ENCODE measurements at places on chromosomes 4 and X.
A peak's percentile ranks its signal among the peaks of the same experiment; 100 is the strongest.

DNA sequence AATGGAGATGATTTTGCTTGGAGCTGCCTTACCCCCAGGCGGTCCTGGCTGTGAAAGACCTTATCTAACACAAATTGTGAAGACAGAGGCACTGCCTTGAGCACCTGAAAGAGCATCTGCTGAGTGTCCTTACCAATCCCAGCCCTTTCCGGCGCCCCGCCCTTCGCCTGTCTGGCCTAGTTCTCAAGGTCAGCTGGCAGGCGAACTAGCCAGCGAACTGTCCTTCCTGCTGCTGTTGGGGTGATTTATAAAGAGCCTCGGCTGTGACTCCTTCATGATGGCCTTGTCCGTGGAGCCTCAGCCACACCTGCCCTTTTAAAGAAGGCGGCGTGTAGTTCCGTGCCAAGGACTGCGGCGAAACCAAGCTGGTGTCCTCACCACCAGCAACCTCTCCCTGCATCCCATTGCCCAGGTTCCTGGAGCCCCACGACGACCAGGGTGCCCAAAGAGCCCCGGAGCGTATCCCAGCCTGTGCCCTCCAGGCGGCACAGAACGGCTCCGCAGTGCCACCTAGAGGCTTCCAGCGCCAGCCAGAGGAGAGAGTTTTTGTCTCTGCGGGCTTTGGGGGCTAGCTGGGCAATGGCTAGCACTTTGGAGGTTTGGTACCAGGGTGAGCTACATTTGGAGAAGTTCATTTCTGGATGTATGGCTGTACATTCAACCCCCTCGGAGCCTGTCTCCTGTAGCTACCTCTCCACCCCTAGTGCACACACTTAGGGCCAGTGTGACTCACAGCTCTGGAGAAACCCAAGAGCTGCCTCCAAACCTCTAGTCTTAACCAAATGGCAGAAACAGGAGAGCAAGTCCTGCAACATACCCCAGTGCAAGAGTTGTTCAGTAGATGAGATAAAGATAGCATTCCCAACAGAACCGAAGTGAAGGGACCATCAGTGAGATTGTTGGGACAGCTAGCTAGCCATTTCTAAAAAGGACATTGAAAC lies 36.8 kb upstream of the VMA21 start:
- no peak for DNase-seq

GRCh38 chr4:159209249-159209648 lies 106.4 kb downstream of the RAPGEF2 start:
- DNase-seq = no peak

DNA sequence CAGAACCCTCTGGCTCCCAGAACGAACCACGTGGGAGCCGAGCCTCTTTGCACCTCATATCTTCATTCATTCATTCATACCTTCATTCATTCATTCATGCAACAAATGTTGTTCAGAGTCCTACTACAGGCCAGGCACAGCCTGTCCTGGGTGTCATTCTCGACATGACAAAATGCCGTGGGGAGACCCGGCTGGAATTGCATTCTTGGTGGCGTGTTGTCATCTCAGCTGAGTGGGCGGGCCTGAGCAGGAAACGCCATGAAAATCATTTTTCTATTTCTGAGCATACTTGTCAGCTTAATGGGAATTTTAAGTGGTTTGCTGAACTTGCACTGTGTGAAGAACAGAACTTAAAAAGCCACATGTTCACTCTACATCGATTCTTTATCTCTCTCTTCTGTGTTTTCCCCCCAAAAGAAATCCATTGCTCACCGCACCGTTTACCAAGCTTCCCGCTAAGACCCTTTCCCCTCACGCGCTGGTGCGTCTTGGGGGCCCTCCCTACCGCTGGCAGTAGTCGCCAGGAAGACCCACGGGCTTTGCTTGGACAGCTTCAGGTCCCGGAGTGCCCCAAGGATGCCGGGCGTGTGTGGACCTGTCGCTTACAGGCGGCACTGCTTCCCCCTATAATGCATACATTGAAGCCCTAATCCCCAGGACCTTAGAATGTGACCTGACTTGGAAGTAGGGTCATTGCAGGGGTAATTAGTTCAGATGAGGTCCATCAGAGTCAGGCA lies 41.6 kb upstream of the HMX1 start:
- no peak for DNase-seq

GRCh38 chr4:173074501-173074946 lies 94.1 kb upstream of the GALNT7 start:
- peak; percentile 86 for DNase-seq

GRCh38 chrX:56762220-56762619 lies 33.2 kb downstream of the NBDY start:
- DNase-seq = no peak

DNA sequence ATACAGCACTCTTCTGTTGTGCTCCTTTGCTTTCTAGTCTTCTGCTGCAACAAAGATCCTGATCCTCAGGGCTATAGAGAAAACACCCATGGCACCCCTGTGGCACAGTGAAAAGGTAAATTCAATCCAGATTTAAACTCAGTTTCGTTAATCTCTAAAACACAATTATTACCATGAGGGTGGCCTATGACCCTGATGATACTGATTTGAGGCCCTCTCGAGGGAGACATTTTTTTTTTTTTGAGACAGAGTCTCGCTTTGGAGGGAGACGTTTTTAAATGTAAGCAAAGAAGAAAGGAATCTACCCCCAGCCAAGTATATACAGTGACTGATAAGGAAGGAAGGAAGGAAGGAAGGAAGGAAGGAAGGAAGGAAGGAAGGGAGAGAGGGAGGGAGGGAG lies 967.8 kb upstream of the DIAPH2 start:
- DNase-seq = no peak

GRCh38 chr4:67885762-67886161 lies 2.0 kb upstream of the TMPRSS11D start:
- DNase-seq = no peak

GRCh38 chr4:126238013-126238412 lies 923.3 kb downstream of the FAT4 start:
- DNase-seq = no peak

- peak; percentile 0 for DNase-seq
Observed at GRCh38 chrX:106862972-106863688, 40.0 kb downstream of the RIPPLY1 start.

GRCh38 chr4:40055863-40056715 lies 561 bp upstream of the N4BP2 start:
- DNase-seq = peak; percentile 90

DNA sequence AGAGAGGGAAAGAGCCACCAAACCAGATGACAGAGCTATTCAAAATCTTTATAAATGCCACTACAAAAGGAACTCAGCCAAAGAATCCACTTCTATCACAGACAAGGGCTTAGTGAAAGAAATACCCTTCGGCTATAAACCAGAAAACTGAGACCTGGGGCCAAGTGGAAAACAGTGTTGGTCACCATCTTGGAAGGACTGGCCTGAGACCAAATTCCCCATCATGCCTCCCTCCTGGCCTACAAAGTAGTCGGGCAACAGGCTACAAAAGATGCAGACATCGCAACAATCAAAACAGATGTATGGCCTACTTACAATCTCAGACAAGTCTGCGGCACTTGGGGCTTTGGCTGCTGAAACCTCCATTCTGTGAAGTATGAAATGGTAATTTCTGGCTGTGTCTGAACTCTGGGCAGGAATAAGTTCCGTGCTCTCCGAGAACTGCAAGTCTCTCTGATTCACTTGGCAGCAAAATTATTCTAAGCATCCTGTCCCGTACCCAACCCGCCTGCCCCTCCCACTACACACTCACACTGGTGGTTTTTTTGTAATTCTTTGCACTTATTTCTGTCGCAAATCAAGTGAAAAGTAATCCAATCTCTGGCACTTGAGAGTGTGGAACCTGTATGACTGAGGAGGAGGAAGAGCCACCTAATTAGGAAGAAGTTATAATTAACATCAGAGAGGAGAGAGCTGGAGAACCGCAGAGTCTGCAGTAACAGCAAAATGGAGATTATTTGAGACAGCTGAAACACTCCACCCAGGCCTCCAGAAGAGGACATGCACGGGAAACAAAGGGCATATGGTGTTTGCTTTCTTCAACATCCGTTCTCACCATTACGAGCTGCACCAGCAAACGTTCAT lies 87.8 kb downstream of the SH3KBP1 start:
- DNase-seq = peak; percentile 18

- no peak for DNase-seq
Observed at GRCh38 chr4:7854697-7855370, 84.8 kb downstream of the AFAP1 start.

DNA sequence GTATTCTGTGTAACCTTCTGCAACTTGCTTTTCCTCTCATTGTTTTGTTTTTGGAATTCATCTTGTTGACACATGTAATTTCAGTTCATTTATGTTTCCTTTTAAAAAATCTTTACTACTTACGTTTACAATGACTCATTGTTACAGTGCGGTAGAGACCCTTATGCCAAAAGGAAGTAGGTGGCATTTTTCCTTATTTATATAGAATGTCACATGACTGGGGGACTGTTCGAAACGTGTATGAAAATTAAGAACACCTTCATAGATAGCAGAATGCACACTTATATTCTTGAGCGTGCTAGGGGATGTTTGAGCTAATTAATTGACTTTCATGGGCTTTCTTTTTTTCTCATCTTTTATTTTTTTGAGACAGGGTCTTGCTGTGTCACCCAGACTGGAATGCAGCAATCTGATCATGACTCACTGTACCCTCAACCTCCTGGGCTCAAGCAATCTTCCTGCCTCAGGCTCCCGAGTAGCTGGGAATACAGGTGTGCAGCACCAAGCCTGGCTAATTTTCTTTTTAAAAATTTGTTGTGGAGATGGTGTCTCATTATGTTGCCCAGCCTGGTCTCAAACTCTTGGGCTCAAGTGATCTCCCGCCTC lies 7.3 kb downstream of the REPS2 start:
- DNase-seq = no peak

- DNase-seq = no peak
Observed at GRCh38 chrX:135114392-135114791, 5.9 kb downstream of the ETDB start.

DNA sequence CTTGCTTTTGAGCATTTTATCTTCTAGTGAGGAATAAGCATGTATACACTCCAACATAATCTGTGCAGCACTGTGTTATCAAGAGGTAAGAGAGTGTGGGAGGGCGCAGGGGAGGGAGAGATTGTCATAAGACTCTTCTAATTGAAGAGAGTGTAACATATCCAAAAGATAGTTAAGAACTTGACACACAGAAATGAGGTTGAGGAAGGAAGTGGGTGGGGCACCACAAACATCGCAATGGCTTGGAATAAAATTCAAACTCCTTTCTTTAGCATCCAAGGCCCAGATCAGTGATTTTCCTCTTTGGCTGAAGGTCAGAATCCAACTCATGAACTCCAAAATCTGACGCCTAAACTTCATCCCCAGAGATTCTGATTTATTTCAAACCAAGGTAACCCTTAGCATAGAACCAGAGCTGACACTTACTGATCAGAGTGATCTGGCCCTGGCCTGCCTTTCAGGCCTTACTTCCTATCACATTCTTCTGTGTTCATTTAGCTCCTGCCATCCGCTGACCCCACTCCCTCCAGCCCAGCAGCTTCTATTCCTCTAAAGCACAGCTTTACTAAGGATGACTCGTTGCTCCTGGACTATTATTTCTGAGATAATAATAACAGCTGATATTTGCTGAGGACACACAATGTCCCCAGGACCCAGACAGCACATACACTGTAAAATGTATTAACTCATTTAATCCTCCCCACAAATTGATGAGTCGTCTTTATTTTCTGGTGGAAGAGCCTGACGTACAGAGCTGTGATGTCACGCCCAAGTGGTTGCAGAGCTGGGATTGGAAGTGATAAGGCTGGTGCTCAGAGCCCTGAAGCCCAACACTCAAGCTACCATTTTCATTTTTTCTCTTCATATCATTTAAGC lies 10.6 kb upstream of the CTSO start:
- DNase-seq = no peak

DNA sequence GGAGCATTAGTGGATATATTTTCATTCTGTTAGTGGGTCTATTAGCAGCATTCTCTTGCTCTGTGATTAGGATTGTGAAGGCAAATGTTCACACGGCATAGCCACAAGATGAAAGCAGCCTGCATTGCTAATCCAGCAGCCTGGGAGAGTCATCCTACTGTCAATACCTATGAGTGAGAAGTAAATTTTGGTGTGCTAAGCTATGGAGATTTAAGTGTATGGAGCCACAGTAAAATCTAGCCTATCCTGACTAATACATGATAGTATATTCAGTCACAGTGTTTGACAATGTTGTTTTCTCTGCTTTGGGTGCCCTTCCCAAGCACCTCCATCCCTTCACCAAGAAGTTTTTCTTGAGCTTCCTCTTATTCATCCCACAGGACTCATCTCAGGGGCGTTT lies 47.2 kb upstream of the TMPRSS11F start:
- no peak for DNase-seq

DNA sequence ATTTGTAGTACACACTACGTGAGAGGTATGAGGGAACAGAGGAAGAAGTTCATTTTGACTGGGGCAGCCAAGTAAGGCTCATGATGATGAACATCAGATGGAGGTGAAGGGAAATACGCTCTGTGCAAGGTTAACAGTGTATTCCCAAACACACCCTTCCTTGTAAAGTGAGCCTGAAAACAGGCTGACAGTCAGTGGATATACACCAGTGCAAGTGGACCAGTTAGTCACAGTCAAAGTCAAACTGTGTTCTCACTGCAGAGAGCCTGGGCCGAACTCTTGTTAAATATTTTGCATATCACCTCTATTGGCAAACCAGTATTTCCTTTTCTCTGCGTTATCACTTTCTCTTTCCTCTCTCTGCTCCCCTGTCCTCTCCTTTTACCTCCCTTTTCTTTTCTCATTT lies 23.4 kb upstream of the RHOH start:
- no peak for DNase-seq

- DNase-seq = no peak
Observed at GRCh38 chr4:152957437-152958171, 21.5 kb downstream of the FHDC1 start.

DNA sequence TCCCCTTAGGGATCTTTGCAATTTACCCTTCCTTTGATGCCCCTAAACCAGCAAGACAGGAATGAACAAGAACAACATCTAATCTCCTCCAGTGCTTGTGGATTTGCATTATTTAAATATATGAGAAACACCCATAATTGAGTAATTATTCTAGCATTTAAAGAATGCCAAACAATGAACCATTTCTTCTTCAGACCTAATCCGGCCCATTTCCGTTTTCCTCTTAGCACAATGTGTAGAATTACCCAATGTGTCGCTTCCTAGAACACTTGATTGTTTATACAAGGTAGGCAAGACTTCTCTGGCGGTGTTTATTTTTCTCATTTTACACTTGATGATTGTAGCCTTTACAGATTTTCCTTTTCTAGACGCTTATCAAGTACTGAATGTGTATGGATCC lies 43.5 kb downstream of the CLDN34 start:
- no peak for DNase-seq

DNA sequence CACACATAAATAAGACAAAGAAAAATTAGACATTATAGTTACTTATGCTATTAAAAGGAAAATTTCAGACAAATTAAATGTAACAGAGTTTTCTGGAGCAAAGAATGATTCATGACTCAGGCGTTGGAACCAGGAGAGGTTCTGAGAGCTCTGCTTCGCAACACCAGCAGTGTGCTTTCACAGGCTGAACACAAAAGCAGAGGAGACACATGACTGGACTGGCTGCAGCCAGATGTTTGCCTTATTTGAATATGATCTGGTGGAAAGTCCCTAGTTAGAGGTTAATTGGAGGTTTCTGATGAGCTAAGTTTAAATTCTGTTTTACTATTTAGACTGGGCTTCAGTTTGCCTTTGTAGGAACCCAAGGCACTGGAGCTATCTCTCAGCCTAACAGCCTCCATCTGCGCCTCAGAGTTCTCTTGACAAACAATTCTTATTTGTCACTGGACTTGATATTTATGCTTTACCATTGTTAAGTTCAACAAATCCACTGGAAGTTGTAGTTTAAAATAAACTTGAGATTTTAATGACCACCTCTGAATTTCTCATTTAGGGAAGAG lies 16.2 kb downstream of the BOD1L1 start:
- DNase-seq = no peak

- DNase-seq = peak; percentile 67
Observed at GRCh38 chr4:13544606-13545393, 492 bp upstream of the NKX3-2 start.

Measured in spinal cord (tissue), 10 donors.